ENCODE measurements at places on chromosomes 2 and 18.

- no peak for DNase-seq
These were observed 2.1 kb upstream of the MEMO1 start for GRCh38 chr2:32012872-32013271.

DNA sequence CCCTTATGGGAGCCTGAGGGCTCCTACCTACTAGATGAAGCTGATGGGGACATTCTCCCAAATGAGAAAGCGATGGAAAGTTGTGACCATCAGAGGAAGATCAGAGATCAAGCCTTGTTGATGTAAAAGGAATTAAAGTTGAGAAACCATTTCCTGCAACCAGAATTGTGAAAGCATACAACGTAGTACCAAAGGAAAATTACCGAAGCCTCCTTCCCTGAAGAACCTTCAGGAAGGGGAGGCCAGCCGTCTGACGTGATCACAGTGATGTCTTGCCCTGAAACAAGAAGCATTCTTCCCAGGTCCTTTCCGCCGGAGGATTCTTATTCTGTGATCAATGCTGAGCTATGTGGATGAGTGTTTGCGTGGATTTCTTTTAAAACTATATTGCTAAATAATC, 211.6 kb upstream of the TNP1 start:
- no peak for DNase-seq

- DNase-seq, result no peak
These were observed 439.7 kb downstream of the RND3 start for GRCh38 chr2:150047620-150048222.

DNA sequence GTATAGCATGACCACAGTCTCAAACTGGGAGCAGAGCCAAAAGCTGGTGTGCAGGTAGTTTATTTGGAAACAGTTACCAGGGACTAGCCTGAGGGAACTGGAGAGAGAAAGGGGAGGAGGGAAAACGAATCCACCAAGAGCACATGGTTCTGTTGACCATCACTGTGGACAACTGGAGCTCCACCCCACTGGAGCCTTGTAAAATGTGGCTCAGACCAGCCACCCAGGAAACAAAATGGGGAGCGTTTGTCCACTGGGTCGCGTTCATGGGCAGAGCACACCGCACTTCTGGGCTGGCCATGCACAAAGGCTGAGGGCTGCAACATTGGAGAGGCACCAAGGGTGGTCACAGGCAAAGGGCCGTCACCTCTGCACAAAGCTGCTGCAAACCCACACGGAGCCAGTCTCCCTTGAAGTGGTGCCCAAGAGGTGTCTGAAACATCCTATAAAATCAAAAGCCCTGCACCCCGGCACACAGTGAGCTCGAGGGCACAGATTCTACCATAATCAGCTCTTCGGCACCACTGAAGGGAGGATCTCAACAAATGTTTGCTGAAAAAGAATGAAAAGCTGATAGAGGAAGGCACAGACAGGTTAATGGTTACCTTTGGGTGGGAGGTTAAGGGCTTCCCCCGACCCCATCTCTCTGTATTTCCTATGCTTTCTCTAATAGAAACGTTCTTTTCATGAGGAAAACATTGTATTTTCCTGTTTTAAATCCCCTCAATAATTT, 192.9 kb downstream of the INHBB start:
- no peak for DNase-seq

- no peak for DNase-seq
These were observed 293.0 kb upstream of the HS6ST1 start for GRCh38 chr2:128611421-128612320.

- DNase-seq, result no peak
These were observed 144.4 kb upstream of the ITGA6 start for GRCh38 chr2:172282944-172283343.

- no peak for DNase-seq
These were observed 684.6 kb upstream of the ID2 start for GRCh38 chr2:7997279-7997678.

DNA sequence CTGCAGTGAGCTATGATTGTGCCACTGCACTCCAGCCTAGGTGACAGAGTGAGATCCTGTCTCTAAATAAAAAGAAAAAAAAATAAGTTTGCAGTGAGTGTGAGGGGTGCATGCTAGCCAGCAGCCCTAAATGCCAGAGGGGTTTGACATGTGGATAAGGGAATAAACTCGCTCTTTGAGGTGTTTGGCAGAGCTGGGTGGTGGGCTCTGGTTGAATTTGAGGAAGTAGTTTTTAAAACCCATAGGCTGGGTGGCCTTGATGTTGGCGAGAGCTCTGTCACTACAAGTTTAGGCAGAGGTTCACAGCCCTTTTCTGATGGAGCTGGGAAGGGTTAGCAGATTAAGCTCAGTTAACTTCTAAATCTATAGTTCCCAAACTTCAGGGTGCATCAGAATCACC, 3.1 kb downstream of the ANXA4 start:
- no peak for DNase-seq

DNA sequence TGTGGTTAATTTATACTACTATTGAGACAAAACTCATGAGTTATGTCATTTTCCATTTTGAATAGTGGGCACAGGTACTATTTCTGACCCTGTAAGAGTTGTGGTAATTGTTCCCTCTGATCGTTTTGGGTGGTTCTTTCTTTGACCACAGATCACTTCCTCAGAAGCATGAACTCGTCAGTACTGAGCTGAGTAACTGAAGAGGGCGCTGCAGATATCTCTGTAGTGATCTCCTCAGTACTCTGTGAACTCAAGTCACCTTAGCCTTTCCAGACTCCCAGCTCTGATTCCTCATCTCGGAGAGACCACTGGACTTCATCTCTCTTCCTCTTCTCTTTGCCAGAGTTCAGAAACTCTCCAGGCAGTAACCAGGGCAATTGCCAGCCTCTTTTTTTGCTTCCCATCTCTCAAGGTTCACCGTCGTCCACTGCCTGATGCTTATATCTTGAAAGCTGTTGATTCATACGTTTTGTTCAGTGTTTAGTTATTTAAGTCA, 9.4 kb upstream of the IL1RL1 start:
- peak; percentile 65 for DNase-seq

- DNase-seq, result peak; percentile 50
These were observed 40.1 kb downstream of the ODC1 start for GRCh38 chr2:10407841-10408648.

- no peak for DNase-seq
These were observed 61.2 kb downstream of the CTNNA2 start for GRCh38 chr2:79573895-79574674.

GRCh38 chr2:230666885-230667712, 45.5 kb upstream of the CAB39 start:
- peak; percentile 26 for DNase-seq

GRCh38 chr2:57461624-57462023, 585.0 kb upstream of the VRK2 start:
- DNase-seq, result no peak

DNA sequence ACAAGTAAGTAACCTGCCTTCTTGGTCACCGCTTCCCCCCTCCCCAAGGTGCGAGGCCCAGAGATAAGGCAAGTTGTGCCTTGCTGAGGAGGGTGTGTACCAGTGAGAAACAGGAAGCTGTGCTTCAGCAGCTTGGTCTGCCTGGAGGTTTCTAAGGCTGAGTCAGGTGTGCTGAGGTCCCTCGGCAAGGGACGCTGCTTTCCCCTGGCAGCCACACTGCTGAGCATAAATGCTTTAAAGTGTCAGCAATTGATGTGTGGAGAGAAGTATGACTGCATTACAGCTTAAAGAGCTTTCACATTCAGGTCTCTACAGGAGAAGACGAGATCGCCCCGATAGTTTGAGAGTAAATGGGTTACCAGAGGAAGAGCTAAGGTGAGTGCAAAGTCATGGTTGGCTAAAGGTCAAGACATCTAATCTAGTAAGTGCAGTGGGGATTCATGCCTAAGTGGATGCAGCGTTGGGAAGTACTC, 86.9 kb downstream of the LIMS1 start:
- peak; percentile 84 for DNase-seq

DNA sequence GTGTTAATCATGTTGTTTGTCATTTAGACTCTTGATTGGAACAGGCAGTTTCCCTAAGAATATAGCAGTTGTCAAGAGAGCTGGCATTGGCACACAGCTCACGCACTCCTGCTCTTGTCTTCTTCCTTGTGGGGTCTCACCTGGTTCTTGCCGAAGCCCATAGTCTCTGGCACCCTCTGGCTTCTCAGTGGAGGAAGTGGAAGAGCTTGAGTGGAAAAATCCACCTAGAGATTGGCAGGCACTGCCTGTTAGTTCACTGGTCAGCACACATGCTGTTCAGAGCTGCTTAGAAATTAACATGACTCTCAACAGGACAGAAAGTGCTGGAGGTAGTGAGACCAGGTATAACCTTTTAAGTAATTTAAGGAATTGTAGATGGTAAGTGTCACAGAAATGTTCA, 28.3 kb downstream of the SCTR start:
- no peak for DNase-seq

GRCh38 chr18:39960550-39960949, 1994.5 kb upstream of the PIK3C3 start:
- no peak for DNase-seq

GRCh38 chr2:63124218-63124617, 73.6 kb downstream of the OTX1 start:
- no peak for DNase-seq

GRCh38 chr2:133557614-133558013, 10.6 kb downstream of the NCKAP5 start:
- no peak for DNase-seq

GRCh38 chr2:120403676-120404075, 57.7 kb downstream of the INHBB start:
- DNase-seq, result no peak

DNA sequence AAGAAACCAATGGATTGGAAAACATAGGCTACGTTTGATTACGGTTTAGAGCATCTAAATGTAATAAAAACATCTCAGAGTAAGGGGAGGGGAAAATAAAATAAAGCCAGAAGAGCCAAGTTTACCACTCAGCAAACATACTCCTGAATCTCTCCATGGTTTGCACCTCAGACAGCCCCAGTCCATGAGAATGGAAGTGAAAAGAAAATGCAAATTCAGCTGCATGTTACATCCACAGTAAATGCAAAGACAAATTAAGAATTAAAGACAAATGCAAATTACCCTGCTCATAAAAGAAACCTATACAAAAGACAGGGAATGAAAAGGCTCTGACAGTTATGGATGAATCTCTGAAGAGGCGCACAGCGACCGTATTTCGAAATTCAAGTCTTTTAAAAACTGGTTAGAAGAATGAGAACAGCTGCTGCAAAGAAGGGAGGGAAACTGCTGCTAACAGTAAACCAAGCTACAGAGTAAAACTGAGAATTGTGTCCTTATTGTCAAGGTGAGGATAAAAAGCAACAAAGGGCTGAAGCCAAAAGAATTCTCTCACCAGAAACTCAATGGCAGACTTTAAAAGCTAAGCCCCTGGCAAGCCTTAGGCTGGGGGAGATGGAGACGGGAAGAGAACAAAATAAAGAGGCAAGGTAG, 197.9 kb upstream of the ACVR2A start:
- no peak for DNase-seq

DNA sequence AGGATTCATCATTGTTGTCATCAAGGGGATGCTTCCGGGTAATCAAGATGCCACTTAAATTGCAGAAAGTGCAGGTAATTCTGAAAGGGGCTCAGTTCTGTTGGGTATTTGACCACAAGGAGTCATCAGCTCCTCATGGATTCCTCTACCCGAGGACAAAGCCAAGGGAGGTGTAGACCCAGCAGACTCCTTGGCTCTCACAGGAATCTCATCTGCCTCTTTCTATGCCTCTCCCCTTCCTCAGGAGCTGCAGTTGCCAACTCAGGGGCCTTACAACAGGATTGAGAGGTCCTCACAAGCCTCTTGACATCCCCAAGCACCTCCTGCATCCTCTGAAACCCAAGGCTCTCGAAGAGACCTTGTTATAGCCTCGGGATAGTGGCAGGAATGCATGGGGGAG, 44.0 kb downstream of the ITGB6 start:
- no peak for DNase-seq

DNA sequence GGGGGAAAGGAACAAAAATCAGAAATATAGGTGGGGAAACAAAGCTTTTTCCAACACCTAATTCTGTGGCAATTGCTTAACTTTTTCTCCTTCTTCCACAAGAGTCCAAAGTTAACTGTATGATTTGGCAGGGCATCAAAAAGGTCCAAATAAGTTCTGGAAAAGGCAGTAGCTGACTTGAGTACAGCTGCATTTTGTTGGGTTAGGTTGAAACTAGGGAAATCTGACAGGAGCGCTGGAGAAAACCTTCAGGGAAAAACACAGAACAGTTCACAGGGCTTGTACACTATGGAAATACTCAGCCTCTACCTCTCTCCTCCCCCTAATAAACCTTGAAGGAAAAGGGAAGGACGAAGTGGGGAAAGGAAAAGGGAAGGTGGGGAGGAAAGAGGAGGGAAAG, 438.6 kb downstream of the ZEB2 start:
- DNase-seq, result no peak

DNA sequence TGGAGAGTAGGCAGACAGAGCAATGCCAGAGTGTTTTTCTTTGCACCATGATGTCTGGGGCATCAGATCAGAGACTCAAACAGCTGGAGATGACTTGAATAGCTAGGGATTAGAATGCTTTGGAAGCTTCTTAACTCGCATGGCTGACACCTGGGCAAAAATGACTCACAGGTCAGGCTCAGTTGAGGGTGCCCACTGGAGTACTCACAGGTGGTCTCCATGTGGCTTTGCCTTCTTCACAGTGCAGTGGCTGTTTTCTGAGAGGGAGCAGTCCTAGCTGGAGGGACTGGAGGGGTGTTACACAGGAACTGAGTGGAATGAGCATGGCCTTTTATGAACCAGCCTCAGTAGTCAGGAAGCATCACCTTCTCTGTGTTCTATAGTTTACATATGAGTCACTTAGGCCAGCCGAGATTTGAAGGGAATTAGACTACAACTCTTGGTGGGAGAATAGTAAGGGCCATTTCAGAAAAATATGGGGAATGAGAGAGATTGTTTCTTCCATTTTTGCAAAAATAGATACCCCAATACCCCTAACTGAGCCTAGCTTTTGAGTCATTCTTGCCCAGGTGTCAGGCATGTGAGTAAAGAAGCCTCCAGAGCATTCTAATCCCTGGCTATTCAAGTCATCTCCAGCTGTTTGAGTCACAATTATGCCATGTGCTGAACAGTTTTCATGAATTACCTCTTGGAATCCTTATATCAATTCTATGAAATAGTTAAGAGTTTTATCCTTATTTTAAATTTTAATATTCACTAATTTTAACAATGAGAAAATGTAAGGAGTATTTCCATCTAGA, 7.1 kb upstream of the PPP1R1C start:
- no peak for DNase-seq

- DNase-seq, result no peak
These were observed 123.7 kb upstream of the SMAD2 start for GRCh38 chr18:48053881-48054816.

DNA sequence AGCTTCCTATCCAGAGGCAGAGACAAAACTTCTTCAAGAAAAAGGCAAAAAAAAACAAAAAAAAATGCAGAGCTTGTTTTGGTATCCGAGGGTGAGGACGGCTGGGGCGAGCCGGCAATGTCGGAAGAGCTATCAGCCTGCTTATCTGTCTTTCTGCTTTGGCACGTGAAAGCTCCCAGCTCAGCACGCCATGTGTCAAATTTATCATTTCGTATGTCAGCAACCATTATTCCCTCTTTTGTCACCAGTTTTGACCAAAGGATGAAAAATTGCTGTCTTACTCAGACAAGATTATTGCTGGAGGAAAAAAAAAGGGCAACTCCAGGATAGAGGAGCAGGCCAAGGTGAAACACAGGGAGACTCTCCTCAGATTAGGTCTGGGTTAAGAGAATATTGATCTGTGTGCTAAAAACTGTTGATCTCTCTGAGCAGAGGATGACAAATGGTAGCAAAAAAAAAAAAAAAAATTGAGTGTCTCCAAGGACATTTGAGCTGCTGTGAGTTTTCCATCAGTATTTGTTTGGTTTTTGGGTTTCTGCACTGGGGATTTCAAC, 532.0 kb upstream of the POU3F3 start:
- DNase-seq, result no peak

GRCh38 chr18:5490753-5491480, 52.9 kb downstream of the EPB41L3 start:
- no peak for DNase-seq

- no peak for DNase-seq
These were observed 23.6 kb upstream of the KYNU start for GRCh38 chr2:142853912-142854311.

All from CD4-positive, alpha-beta T cell treated with Interleukin-21 for 1 hour (primary cell).